ENCODE measurements at places on chromosomes 13 and 19.
A peak's percentile ranks its signal among the peaks of the same experiment; 100 is the strongest.

DNA sequence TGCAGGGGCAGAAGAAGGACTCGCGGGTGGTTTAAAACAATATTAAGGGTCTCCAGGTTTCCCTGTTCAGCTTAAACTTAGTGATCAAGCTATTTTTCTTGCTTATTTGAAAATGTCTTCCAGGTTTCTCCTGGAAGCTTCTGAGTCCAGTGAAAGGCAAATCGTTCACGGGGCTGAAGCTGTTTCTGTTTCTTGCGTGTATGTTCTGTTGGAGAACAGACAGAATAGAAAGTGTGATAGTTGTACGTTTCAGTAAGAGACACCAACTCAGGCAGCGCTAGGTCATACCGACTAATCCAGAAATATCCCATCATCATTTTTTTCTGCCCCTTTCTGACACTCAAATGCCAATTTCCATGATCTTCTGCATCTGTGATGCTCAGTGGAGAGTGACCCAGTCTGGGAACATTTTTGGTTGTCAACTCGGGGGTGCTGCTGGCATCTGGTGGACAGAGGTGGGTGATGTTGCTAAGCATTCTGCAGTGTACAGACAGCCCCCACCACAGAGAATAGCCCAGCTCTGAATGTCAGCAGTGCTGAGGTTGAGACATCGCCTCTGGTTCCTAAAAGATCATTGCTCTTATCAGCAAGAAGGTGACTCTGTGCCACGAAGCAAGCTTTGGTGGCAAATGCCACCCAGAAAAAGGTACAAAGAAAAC, 4.3 kb downstream of the KLF2 start:
- DNase-seq, result peak; percentile 60

- DNase-seq, result no peak
These were observed 13.5 kb downstream of the BCL3 start for GRCh38 chr19:44762038-44762437.

GRCh38 chr13:113796964-113797676, 38.1 kb downstream of the TMEM255B start:
- DNase-seq, result no peak

DNA sequence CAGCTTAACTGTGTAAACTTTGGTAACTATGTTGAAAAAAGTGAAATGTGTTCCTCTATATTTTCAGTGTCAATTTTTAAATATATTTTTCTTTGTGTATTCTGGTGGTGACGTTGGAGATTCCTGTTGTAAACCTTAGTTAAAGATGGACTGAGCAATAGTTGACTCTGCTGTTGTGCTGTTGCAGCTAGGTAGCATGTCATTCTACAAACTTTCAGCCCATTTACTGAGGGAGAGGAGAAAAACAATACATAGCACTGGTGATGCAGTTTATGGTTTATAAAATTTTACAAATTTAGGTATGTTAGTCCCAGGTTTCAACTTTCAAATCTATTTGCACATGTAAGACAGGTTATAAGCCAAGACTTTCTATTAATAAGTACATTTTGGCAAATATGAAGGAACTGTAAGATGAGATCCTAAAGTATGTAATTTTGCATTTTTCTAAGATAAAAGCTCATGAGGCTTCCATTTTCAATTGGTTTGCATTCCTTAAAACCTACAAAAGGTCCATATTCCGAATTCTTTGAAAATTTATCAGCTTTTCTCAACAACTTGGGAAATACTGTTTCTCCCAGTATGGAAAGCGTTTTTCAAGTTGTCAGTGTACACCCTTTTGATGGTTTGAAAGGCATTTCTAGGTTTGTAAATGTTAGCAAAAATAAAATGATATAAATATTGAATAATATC, 1.5 kb downstream of the NDFIP2 start:
- no peak for DNase-seq

DNA sequence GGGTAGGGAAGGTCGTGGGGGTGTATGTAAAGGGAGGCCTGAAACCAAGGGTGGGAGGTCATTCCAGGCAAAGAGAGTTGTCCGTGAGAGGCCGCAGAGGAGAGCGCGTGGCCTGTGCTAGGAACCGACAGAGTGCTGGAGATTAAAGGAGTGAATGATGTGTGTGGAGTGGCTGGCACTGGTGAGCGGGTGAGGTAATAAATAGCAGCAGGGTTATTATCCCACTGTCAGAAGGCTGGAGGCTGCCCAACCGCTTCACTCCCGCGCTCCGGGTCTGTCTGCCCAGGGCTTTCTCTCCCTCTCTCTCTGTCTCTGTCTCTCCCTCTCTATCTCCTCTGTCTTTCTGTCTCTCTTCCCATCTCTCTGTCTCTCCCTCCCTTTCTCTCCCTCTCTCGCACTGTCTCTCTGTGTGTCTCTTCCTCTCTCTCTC, 17.4 kb downstream of the ZNF579 start:
- DNase-seq, result no peak

DNA sequence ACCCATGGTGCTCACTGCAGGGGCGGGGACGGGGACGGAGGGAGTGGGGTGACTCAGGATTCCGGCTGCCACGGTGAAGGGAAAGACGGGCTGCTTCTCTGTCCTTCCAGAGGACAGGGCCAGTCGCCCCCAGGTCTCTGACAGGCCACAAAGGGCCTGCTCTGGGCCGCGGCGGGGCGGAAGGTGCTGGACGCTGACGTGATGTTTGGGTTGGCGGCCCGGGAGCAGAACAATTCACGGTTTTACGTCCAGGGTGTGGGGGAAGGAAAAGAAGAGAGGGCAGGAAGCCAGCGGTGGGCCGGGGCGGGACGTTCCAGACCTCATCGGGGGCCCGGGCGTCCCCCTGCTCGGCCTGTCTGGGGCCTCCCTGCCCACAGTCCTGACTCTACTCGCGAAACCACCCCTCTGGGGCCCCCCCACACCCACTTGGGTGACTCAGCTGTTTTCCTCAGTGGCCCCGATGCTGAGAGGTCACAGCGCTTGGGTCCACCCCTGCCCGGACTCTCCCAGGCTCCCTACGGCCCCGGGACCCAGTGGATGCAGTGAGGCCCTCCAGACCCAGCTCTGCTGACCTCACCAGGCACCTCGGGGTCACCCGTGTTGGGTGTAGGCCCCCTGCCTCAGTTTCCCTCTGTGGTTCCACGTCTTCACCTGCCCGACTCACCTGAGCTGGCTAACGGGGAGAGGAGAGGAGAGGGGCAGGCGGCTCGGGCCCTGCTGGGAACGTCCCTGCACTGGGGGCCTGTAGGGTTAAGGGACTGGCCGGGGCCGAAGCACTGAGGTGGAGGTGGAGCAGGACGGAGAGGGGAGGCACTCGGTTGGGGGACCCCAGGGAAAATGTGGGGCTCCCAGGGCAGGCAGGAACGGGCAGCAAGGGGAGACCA, 29.2 kb downstream of the PIP5K1C start:
- no peak for DNase-seq

- no peak for DNase-seq
These were observed 8.5 kb downstream of the CCDC8 start for GRCh38 chr19:46404753-46405468.

- no peak for DNase-seq
These were observed 14.7 kb upstream of the GRAMD1A start for GRCh38 chr19:34985249-34986022.

DNA sequence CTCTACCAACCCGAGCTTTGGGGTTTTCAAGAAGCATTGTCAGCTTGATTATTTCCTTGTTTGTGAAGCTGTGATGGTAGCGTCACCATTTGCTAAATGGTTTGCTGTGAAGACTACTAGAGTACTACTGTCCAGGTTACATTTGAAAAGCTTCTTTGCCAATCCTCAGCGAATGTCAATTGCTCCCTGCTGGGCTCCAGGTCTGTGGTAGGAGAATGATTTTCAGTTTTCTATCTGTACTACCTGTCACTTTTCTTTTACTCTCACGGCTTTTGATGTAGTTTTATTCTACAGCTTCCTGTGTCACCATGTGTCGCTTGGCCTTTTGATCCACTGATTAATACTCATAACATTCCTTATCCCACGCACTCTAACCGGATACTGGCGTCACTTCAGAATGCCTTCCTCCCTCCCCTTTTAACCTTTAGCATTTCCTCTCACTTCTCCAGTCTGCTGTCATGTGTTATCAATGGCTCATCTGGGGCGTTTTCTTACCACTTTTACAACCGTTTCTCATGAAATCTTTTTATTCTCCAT, 7.5 kb upstream of the GPR183 start:
- peak; percentile 55 for DNase-seq

DNA sequence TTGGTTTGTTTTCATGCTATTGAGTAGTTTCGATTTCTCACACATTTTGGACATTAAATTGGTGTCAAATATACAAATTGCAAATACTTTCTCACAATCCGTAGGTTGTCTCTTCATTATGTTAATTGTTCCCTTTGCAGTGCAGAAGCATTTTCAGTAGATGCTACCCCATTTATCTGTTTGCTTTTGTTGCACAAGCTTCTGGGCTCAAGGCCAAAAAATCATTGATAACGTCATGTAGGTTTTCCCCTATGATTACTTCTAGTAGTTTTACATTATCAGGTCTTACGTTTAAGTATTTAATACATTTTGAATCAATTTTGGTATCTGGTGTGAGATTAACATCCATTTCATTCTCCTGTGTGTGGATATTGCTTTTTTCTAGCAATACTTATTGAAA, 14.0 kb upstream of the ZNF347 start:
- DNase-seq, result no peak

DNA sequence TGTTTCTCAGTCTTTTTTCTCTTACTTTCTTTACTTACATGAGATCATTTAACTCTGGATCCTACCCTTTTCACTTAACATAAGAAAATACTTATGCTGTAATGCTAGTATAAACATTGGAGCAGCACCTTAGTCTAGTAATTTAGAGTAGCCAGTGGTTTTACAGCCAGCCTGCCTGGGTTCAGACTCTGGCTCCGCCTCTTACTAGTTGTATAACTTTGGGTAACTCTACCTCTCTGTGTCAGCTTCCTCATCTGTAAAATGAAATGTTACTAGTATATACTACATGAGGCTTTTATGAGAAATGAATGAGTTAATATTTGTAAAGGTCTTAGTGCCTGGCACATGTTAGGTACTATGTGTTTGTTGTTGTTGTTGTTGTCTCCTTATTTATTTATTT, 5.6 kb downstream of the CDADC1 start:
- no peak for DNase-seq

DNA sequence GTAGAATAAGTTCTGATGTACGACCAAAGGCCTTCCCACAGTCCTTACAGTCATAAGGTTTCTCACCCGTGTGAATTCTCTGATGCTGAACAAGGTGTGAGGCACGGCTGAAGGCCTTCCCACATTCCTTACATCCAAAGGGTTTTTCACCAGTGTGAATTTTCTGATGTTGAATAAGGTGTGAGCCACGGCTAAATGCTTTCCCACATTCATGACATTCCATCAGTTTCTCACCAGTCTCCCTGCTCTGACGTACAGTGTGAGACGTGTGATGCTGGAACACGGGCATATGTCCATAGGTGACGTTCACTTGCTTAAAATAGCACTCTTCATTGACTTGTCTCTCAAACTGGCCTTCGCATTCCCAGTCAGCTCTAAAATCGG, 31.0 kb upstream of the COX7A1 start:
- no peak for DNase-seq

DNA sequence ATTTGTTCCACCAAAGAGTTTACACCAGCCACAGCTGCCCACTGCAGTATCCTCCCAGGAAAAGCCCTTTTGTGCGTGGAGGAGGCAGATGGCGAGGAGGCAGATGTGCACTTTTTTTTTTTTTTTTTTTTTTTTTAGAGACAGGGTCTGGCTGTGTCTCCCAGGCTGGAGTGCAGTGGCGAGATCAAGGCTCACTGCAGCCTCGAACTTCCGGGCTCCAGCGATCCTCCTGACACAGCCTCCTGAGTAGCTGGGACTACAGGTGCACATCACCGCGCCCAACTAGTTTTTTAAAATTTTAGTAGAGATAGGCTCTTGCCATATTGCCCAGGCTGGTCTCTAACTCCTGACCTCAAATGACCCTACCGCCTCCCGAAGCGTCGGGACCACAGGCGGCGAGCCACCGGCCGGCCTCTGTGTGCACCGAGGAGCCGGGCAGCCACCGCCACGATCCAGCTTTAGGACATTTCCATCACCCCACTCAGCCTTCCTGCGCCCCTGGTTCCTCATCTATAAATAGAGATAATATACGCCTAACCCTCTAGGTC, 563 bp upstream of the PDCD5 start:
- DNase-seq, result no peak

GRCh38 chr19:43582495-43582894, 6.9 kb downstream of the PINLYP start:
- DNase-seq, result no peak

DNA sequence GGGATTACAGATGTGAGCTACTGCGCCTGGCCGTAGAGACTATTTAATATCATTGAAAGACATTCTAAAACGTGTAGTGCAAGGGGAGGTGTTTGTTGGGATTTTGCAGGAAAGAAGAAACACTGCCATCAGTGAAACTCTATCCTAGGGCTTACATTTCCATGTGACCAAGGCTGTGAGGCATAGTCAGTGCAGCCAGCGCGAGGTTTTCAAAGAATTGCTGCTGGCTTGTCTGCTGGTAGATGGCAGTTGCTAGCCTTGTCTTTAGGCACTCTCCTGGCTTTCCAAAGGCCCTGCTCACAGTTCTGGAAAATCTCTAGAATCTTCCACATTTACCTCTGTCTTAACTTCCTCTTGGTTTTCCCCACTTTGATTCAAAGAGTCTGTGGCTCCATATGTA, 77.5 kb downstream of the GPC6 start:
- no peak for DNase-seq

DNA sequence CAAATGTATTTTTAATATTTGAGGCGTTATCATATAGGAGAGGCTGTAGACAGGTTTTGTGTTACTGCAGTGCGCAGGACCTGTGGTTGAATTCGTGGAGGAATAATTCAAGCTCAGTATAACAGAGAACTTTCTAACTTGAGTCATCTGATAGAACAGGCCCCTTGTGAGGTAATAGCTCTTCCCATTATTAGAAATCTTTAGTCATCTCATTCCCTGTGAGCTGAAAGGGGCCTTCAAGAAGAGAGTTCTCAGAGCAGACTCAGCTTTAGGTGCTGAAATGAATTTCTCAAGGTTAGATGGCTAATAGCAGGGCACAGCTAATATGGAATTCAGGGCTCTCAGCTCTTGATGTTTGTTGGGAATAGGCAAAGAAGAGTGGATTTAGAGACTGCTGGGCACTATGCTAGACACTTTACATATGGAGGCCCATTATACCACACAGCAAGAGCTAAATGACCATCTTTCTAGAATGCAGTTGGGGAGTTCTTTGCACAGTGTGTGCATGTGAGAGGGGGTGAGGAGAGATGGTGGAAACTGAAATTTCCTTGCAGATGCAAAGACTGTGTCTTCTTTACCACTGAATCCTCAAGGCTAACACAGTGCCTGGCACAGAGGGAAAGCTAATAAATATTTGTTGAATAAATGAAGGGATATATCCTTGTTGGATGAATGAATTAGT, 89.5 kb downstream of the DGKH start:
- DNase-seq, result no peak

DNA sequence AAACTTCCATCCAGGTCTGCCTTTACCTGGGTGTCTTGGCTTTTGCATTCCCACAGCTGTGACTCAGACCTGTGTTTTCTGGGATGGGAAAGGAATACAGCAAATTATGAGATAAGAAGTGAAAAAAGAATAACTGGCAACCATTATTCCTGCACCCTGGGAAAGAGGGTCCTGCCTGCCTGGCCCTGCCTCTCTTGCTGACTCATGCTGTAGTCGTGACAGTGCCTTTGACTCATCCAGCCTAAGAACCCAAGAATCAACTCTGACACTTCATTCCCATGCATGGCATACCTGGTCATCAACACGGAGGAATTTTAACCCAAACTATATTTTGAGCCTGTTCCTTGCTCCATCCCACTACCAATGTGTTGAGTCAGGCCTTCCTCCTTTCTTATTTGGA, 185.4 kb upstream of the SERP2 start:
- DNase-seq, result no peak

All from effector memory CD4-positive, alpha-beta T cell (primary cell).